ENCODE measurements at places on chromosomes 1 and 21.

GRCh38 chr1:70990469-70991253 is 57.0 kb downstream of the PTGER3 start:
- peak; percentile 61 for DNase-seq

DNA sequence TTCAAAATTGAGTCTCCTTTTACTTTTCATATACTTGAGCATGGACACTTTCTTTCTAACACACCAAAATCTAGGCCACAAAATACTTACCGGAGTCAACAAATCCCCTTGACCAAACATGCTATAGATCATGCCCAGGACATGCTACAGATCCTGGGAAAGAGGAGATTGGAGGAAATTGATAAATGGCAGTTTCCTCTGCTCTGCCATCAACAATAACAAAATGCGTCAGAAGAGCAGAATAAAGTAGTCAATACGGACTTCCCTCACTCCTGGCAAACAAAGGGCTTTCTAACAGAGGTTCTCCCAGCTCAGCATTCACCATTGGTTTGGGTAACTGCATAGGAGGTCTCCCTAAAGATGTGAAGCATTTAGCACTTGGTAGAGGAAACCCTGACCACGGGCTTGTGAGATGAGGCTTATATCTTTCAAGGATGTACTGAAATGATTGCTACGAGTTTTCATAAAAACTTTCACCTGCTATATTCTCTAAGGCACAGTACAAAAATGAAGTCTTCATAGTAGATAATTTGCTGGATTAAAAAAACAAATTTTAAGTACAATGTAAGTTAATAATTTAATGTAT is 283.8 kb upstream of the RUNX1 start:
- no peak for DNase-seq

- peak; percentile 87 for DNase-seq
These were observed at the start of gene INKA2 for GRCh38 chr1:111739194-111739924. Gene INKA2 (minus strand): TSS chr1:111739395. CDS start chr1:111739242, 153 bp downstream.

DNA sequence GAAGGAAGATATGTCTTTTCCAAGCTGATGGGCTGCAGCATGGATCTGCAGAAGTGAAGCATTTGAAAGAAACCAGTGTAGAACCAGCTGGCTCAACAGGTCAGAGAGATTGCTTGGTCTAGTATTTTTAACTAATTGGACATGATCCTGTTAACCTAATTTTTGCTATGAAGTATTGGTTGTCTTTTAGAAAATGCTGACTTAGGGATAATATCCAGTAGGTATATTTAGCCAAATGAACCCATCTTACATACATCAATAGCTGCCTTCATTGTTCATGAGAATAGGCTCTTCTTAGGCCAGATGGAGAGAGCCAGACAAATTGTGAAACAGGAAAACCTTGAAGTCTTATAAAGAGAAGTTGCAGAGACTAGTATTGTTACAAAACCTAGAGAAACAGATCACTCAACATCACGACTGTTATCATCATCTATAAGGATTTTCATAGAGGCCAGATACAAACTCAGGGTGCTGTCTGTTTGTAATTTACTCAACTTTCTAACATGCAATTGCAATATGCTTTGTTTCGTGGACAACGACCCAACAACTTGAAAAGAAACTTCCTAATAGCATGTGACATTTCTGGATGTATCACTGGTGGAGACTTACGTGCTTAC is 148.2 kb downstream of the DISC1 start:
- DNase-seq, result no peak

- DNase-seq, result peak; percentile 64
These were observed 10.7 kb upstream of the ELF3 start for GRCh38 chr1:201999625-202000238.

DNA sequence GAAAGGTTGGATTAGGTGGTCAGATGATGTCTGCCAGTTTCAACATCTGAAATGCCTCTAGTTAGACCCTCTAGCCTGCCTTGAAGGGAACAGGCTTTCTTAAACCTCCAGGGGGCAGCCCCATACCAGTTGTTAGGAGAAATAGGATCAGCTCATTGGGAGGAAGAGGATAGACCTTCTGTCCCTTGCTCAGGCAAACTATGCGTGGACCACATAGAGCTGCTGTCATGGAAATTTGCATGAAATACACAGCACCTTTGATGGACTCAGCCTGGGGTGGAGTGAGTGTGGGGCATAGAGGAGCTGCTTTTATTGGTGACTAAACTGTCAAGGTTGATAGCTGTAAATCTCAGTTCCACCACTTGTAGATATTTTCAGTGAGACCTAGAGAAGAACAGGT is 38.4 kb upstream of the SPAG17 start:
- DNase-seq, result no peak

DNA sequence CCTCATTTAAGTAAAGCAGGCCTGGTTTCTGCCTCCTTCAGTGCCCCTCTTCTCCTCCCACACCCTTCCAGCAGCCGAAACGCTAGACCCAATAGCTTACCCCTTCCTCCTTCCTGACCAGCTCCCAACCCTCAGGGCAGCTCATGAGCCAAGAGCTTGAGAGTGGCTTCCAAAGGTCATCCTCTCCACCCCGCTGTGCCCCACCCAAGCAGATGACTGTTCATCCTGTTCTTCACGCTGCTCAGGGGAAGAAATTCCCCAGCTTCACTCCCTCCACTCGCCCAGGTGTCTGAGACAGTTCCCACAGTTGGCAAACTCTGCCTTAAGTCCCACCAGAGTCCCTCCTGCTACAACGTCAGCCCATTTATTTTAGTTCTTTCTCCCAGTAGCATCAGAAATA is 23.4 kb downstream of the ARHGEF19 start:
- DNase-seq, result no peak

DNA sequence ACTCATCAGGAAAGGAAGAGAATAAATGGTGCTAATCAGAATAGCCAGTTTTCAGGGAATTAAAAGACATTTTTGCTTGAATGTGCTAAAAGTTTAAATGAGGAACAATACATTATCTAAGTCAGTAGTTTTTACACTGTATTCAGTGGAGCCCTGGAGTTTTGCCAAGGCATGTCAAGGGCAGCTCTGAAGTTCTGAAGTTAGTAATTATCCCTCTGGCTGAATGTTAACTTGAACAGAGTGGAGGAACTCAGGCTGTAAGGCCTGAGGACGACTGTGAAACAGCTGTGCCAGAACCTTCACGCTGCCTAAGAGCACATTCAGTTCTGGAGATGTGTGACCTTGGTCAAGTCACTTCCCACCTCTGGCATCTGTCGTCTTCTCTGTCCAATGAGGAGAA is 68.1 kb downstream of the EDEM3 start:
- no peak for DNase-seq

DNA sequence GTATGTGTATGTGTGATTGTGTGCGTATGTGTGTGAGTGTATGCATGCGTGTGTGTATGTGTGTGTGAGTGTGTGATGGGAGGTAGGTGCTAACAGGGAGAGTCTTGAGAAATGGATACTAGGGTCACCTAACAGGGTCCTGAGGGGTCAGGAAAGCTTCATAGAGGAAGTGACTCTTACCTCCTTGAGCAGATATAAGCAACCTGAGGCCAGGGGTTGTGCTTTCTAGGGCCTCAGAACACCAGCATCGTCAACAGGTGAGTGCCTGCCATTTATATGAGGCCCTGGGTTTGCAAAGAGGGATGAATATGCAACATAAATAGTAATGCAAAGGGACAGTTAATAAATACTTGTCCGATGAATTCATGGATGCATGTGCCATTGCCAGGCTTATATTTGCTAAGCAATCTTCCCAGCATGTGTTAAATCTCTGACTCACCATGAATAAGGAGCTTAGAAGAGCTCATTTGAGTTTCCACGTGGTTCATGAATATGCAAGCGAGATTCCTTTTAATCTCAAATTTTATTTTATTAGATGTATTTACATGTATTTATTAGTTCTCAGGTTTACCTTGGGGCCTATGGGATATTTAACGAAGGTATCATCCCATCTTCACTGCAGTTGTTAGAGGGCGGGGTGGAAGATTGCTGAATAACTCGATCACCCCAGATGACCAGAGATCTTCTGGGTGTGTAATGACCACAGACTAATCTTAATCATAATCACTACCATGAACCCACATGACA is 438.3 kb downstream of the CAMTA1 start:
- no peak for DNase-seq

GRCh38 chr1:162552684-162553252 is 8.8 kb upstream of the UAP1 start:
- DNase-seq, result no peak

DNA sequence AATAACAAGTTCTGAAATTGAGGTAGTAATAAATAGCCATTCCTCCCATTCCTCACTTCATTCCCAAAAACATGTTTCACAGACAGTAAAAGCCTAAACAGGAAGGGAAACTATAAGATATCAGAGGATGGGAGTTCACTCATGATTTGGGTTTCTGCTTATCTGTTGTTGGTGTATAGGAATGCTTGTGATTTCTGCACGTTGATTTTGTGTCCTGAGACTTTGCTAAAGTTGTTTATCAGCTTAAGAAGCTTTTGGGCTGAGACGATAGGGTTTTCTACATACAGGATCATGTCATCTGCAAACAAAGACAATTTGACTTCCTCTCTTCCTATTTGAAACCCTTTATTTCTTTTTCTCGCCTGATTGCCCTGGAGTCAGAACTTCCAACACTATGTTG is 26.0 kb upstream of the POFUT2 start:
- no peak for DNase-seq

DNA sequence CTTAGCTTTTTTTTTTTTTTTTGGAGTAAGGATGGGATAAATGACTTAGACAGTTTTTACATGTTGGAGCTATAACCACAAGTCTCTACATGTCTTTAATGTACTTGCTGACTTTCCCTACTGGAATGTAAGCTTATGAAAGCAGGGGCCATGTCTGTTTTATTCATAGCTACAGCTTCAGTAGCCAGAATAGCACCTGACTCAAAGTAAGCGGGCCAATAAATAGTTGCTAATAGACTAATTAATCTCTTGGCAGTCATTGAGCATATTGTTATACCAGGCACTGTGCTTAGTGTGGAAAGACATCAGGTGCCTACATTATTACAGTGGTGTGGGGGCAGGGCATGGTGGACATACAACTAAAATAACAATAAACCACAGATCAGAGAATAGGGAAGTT is 84.4 kb upstream of the HOOK1 start:
- DNase-seq, result no peak

DNA sequence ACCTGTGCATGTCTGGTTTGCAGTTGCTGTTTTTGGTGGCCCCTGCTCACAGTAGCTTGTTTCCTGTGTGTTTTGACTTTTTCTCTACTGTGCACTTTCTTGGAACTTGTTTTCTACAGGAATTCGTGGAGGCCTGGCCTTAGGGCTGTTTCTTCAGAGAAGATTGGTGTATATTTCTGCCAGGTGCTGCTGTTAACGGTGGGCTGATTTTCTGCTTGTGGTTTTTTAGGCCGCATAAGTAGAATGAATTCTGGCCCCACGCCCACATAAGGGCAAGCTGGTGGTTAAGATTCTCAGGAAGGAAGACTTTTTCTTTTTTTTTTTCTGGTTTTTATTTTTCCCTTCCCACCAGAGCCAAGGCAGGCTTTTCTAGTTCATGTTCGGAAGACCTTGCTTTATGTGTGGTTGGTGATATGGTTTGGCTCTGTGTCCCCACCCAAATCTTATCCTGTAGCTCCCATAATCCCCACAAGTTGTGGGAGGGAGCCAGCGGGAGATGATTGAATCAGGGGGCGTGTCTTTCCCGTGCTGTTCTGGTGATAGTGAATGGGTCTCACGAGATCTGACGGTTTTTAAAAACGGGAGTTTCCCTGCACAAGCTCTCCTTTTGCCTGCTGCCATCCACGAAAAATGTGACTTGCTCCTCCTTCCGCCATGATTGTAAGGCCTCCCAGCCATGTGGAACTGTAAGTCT is 71.5 kb upstream of the DISP3 start:
- no peak for DNase-seq

- DNase-seq, result no peak
These were observed at the start of gene IL24 for GRCh38 chr1:206897175-206897574. Gene IL24 (plus strand): TSS chr1:206897443. CDS start chr1:206897833, 390 bp downstream.

DNA sequence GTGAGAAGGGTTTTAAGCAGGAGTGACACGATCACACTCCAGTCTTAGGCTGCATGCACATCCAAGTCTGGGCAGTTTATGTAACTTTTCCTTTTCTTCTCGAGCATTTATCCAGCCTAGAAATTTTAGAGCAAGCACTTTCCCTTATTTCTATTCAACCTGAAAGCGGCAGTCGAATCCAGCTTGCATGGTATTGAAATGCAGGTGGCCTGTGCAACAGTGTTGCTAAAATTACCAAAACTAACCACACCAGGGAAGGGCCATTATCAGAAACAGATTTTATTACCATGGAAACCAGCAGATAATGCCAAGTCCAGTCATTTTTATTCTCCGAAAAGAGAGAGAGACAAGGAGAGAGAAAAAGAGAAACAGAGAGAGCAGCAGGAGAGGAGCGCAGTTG is 179.9 kb upstream of the ZC3H12A start:
- DNase-seq, result no peak

DNA sequence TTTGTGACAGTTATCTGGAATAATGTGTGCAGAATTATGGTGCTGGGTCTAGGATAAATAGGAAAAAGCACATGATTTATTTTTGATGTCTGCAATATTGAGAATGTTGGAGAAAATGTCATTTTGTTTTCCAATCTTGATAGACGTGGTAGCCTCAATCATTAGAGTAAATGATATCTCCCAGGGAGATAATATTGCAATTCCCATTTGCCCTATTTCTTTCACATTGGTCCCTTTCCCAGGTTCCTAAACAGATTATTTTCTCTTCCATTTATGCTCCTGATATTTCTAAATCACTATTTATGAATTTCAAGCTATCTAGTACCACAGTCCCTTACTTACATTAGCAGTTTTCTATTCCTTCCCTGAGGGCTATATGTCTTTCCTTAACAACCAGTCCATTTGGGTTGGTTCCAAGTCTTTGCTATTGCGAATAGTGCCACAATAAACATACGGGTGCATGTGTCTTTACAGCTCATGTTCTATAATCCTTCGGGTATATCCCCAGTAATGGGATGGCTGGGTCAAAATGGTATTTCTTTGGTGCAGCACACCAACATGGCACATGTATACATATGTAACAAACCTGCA is 447.3 kb downstream of the PLA2G4A start:
- no peak for DNase-seq

DNA sequence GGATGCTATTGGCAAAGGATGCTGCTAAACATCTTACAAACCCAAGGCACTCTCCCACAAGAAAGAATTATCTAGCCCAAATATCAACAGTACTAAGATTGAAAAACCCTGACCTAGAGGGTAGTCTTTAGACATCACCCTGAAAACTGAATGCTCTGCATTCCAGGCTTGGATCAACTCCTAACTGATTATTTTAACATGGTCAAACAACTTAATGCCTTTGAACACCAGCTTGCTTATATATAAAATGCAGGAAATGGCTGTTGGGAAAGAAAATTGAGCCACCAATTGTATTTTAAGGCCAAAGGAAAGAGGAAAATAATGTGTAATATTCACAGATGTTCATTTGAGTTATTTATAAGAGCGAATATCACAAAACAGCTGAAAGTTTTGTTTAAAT is 72.2 kb upstream of the C1orf87 start:
- DNase-seq, result no peak

DNA sequence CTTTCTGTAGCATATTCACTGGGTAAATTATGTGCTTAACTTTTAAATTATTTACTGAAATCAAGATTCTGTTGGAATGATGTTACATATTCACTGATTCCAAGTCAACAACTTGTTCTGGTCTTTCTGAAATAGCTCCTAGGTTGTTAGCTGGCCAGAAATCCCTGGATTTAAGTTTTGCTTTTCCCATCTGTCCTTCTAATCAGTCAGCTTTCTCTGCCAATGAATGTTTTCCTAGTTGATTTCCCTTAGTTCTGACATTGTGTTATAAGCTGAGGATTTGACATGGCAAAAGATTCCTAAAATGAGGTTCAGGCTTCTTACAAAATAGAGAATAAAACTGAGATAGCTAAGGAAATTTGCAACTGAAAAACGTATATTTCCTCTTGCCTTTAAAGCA is 1479.6 kb downstream of the MRPL39 start:
- DNase-seq, result no peak

All from NCI-H774 (cell line).